ENCODE measurements at places on chromosomes 7 and 10.

GRCh38 chr7:140440593-140440992 is 36.7 kb downstream of the RAB19 start:
- DNase-seq, result no peak

- DNase-seq, result no peak
Observed at GRCh38 chr10:99843310-99843709, 60.9 kb downstream of the ABCC2 start.

- DNase-seq, result no peak
Observed at GRCh38 chr10:109695988-109696387, 227.3 kb downstream of the XPNPEP1 start.

GRCh38 chr7:120738816-120739215 is 119.1 kb downstream of the TSPAN12 start:
- no peak for DNase-seq

- no peak for DNase-seq
Observed at GRCh38 chr10:17003151-17003550, 126.5 kb downstream of the CUBN start.

DNA sequence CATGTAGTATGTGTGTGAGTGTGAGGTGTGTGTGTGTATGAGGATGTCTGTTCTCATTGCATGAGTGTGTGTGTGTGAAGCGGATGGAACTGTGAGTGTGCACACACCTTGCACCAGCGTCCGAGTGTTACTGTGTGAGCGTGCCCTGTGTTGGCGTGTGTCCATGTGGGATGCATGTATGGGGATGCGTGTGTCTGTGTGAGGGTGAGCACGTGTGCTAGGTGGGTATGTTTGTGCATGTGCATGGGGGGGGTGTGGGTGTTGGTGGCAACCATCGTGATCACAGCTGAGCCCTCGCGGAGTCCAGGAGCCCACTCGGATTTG is 6.4 kb downstream of the KNDC1 start:
- no peak for DNase-seq

GRCh38 chr7:157900011-157900410 is 563.2 kb downstream of the DNAJB6 start:
- no peak for DNase-seq

GRCh38 chr10:119104654-119105015 is 722 bp downstream of the DENND10 start:
- peak; percentile 44 for DNase-seq

GRCh38 chr10:30436191-30436611 is 2.2 kb downstream of the MAP3K8 start:
- no peak for DNase-seq

DNA sequence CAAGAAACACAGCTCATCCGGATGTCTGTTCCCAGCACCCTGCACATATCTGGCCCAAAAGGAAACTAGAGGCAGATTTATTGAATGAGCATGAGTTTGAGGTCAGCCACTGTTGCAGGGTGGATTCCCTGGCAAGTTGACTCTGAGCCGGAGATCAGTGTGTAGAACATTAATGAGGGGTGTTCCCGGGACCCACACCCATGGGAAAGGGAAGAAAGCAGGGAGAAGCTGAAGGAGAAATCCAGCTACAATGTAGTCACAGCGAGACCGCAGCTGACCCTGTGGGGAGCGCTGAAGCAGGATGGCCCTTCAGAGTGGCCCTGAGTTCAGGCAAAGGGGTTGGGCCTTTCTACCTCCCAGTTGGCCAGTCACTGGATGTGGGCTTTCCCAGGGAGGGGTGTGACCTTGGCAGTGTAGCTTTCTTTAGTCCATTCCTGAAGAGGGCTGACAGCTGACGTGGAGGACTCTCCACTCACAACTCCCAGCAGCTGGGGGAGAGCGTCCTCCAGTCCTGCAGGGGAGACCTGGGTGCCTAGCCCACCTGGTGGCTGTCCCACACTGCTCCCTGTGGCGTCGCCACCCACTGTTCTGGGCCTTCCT is 324.2 kb upstream of the ZMIZ1 start:
- no peak for DNase-seq

DNA sequence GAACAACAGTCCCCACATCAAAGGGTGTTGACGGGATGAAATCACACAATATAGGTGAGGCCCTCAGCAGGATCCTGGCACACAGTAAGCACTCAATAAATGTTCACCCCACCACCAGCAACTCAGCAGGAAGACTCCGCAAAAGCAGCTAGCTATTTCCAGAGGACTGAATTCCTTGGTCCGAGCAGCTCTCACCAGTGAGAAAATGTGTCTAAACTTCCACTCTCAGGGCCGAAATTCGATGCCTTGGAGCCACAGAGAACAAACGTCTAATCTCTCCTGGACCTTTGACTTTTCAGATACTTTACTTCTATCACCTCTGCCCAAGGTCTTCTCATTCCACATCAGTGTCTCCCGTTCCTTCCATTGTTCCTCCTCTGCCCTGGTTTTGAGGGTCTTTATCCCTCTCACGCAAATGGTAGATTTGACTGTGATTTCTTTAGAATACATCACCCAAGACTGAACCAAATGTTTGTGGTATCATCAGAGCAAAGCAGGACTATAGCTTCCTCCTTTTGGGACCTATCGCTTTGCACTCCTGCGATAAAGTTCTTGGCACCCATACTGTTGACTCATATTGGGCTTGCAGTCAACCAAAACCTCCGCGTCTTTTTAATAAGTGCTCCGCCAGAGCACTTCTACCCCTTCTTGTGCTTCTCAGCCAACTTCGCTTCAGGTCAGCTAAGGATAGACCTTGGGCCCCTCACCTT is 903 bp upstream of the NT5C2 start:
- DNase-seq, result peak; percentile 42

Measured in GM10248 (cell line).